ENCODE measurements at places on chromosomes 4 and X. TPM values are rescaled to one million over a fixed set of nuclear protein-coding genes. Genes with fewer than 3 reads are reported as not detected.
A peak's percentile ranks its signal among the peaks of the same experiment; 100 is the strongest.

GRCh38 chr4:15390494-15390893 is 37.3 kb upstream of the C1QTNF7 start:
- no peak overlapping the region for H3K4me3 ChIP-seq
- no peaks in the 10 kb centered on the region for H3K4me1 ChIP-seq

FGFRL1 gene
- 50.4 TPM for total RNA-seq

GRCh38 chr4:82201805-82202641 is 171.8 kb downstream of the HNRNPD start:
- no peaks in the 10 kb centered on the region for H3K27me3 ChIP-seq
- no peak overlapping the region for H3K27ac ChIP-seq
- peak; percentile 50 for DNase-seq
- H3K4me3 ChIP-seq = no peak overlapping the region
- H3K4me1 ChIP-seq = no peaks in the 10 kb centered on the region

DNA sequence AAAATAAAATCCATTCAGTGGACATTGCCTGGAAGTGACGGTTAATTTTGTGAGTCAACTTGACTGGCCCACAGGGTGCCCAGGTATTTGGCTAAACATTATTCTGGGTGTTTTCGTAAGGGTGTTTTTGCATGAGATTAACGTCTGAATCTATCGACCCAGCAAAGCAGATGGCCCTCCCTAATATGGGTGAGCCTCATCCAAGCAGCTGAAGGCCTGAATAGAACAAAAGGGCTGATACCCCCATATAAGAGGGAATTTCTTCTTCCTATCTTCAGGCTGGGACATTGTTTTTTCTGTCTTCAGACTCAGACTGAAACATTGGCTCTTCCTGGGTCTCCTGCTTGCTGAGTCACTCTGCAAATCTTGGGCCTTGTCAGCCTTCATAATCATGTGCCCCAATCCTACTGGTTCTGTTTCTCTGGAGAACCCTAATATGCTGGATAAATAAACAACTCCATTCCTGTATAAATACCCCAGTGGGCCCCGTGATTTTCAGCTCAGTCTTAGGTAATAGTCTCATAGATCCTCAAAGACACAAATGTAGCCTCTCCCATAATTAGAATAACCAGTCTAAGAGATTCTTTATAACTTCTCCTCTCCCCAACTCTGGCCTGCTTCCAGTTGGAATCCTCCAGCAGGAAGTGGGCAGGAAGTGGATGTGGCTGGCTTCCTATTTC is 33.1 kb upstream of the DDX3X start:
- H3K4me3 ChIP-seq = no peak overlapping the region
- H3K27me3 ChIP-seq = no peaks in the 10 kb centered on the region
- no peak overlapping the region for H3K27ac ChIP-seq

IQCM gene
- total RNA-seq = not detected

- no peaks in the 10 kb centered on the region for H3K36me3 ChIP-seq
- no peak overlapping the region for H3K27ac ChIP-seq
- H3K4me1 ChIP-seq = no peaks in the 10 kb centered on the region
- peak; percentile 22 for DNase-seq
- H3K4me3 ChIP-seq = no peak overlapping the region
Measured at GRCh38 chrX:33725535-33726210, 406.4 kb downstream of the FAM47A start.

- no peak overlapping the region for H3K4me3 ChIP-seq
- no peaks in the 10 kb centered on the region for H3K36me3 ChIP-seq
- H3K27me3 ChIP-seq = no peaks in the 10 kb centered on the region
- no peak for DNase-seq
Measured at GRCh38 chrX:70016513-70016912, 33.2 kb downstream of the AWAT2 start.

DNA sequence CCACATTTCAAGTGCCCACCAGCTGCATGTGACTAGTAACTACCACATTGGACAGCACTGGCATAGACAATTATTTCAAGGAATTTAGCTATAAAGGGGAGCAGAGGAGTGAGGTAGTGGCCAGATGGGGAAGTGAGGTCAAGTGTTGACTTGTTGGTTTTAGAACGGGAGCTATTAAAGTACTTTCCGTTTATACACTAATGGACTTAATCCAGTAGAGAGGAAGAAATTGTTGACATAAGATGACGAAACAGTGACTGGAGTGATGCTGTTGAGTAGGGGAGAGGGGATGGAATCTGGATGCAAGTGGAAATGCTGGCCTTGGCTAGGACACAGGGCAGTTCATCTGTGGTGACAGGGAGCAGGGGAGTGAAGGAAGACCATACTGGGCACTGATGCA is 154.4 kb downstream of the AMMECR1 start:
- no peak for DNase-seq
- no peaks in the 10 kb centered on the region for H3K27me3 ChIP-seq
- H3K4me1 ChIP-seq = peaks cover 6% of the 10 kb centered on the region
- H3K36me3 ChIP-seq = no peaks in the 10 kb centered on the region
- H3K4me3 ChIP-seq = no peak overlapping the region
- no peak overlapping the region for H3K27ac ChIP-seq

GRCh38 chrX:39356119-39356807 is 555.0 kb downstream of the MID1IP1 start:
- no peaks in the 10 kb centered on the region for H3K27me3 ChIP-seq
- no peak overlapping the region for H3K4me3 ChIP-seq
- no peaks in the 10 kb centered on the region for H3K36me3 ChIP-seq
- H3K27ac ChIP-seq = no peak overlapping the region

ARHGEF6 gene
- total RNA-seq = 8.2 TPM

C4orf51 gene
- not detected for total RNA-seq

- no peaks in the 10 kb centered on the region for H3K27me3 ChIP-seq
- no peaks in the 10 kb centered on the region for H3K4me1 ChIP-seq
- no peak overlapping the region for H3K27ac ChIP-seq
- H3K36me3 ChIP-seq = no peaks in the 10 kb centered on the region
- DNase-seq = no peak
Measured at GRCh38 chrX:39301036-39301435, 499.8 kb downstream of the MID1IP1 start.

TIMM8A gene
- total RNA-seq = 5.3 TPM

GRCh38 chr4:42148425-42148824 is 4.0 kb downstream of the BEND4 start:
- H3K27ac ChIP-seq = no peak overlapping the region
- no peak for DNase-seq
- no peaks in the 10 kb centered on the region for H3K27me3 ChIP-seq
- H3K4me1 ChIP-seq = peaks cover 21% of the 10 kb centered on the region

GPRIN3 gene
- total RNA-seq = 5.3 TPM

TMEM255A gene
- not detected for total RNA-seq

DNA sequence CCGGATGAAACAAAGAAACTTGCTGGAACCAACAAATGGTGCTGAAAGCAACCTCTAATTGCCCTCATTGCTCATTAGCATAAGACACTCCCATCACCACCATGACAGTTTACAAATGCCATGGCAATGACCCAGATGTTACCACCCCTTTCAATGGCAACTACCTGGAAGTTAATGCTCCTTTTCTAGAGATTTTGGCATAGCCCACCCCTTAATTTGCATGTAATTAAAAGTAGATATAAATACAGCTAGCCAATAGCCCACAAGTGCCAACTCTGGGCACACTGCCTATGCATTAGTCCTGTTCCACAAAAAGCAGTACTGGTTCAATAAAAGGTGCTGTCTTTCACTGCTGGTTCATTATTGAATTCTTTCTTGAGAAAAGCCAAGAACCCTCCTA is 410.3 kb upstream of the PPP1R2C start:
- no peaks in the 10 kb centered on the region for H3K36me3 ChIP-seq
- no peak for DNase-seq
- H3K27ac ChIP-seq = no peak overlapping the region
- H3K4me3 ChIP-seq = no peak overlapping the region
- H3K4me1 ChIP-seq = no peaks in the 10 kb centered on the region

DNA sequence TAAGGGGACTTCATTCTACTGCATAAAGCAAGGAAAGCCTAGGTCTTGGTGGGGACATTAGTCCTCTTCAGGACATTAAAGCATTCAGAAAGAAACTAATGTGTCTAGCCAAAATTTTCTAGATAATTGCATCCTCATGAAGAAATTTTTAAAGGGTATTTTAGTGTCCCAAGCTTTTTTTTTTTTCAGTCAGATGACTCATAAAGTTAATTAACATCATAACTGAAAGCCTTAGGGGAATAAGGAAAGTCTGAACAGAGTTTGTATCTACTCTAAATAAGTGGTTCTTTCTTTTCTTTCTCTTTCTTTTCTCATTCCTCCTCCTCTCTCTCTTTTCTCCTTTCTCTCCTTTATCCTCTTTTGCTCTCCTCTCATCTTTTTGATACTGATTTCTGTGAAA is 202.4 kb downstream of the ADAMTS3 start:
- no peaks in the 10 kb centered on the region for H3K36me3 ChIP-seq
- H3K4me1 ChIP-seq = no peaks in the 10 kb centered on the region
- H3K4me3 ChIP-seq = no peak overlapping the region
- no peak overlapping the region for H3K27ac ChIP-seq
- no peak for DNase-seq

DNA sequence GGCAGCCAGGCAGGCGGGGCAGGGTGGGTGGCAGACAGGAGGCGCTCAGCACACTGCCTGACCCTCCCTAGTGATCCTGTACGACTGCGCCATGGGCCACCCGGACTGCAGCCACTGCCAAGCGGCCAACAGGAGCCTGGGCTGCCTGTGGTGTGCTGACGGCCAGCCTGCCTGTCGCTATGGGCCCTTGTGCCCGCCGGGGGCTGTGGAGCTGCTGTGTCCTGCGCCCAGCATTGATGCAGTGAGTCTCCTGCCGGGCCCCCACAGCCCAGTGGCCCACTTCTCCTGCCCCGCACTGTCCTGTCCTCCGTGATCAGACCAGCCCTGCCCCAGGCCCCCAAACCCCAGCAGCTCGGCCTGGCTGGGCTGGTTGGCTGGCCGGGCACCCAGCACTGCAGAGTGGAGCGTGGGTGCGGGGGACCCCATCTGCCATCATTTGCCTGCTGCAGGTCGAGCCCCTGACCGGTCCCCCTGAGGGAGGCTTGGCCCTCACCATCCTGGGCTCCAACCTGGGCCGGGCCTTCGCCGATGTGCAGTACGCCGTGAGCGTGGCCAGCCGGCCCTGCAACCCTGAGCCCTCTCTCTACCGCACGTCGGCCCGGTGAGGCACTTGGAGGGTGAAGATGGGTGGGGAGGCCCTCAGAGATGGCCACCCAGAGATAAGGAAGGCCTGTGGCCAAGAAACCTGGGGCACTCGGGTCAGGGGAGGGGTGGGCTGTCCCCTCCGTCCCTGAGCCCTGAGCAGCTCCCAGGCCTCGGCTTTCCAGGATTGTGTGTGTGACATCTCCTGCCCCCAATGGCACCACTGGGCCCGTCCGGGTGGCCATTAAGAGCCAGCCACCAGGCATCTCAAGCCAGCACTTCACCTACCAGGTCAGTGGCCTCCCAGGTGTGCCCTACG is 7.6 kb downstream of the PLXNB3 start:
- H3K4me3 ChIP-seq = no peak overlapping the region
- no peaks in the 10 kb centered on the region for H3K27me3 ChIP-seq
- no peak overlapping the region for H3K27ac ChIP-seq
- H3K4me1 ChIP-seq = no peaks in the 10 kb centered on the region

SUPT20HL2 gene
- total RNA-seq = not detected

DNA sequence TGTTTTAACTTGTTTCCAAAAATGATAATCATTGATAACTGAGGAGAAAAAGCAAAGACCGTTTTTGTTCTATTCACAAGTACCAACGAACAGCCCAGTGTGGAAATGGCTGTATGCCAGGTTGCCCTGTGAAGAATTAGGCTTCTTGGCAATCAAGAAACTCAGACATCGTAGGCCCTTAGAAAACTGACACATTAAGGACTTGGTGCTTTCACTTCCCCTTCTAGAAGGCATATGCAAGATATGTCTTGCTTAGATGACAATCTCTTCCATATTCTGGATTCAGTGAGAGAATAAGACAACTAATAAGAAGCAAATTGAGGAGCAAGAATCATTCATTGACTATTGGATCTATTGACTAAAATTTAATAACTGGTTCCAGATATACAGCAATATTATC is 56.6 kb downstream of the ANAPC10 start:
- no peaks in the 10 kb centered on the region for H3K27me3 ChIP-seq
- no peaks in the 10 kb centered on the region for H3K36me3 ChIP-seq
- no peak for DNase-seq
- no peak overlapping the region for H3K27ac ChIP-seq
- H3K4me1 ChIP-seq = no peaks in the 10 kb centered on the region

TMPRSS11D gene
- total RNA-seq = not detected

SSX7 gene
- not detected for total RNA-seq

DNA sequence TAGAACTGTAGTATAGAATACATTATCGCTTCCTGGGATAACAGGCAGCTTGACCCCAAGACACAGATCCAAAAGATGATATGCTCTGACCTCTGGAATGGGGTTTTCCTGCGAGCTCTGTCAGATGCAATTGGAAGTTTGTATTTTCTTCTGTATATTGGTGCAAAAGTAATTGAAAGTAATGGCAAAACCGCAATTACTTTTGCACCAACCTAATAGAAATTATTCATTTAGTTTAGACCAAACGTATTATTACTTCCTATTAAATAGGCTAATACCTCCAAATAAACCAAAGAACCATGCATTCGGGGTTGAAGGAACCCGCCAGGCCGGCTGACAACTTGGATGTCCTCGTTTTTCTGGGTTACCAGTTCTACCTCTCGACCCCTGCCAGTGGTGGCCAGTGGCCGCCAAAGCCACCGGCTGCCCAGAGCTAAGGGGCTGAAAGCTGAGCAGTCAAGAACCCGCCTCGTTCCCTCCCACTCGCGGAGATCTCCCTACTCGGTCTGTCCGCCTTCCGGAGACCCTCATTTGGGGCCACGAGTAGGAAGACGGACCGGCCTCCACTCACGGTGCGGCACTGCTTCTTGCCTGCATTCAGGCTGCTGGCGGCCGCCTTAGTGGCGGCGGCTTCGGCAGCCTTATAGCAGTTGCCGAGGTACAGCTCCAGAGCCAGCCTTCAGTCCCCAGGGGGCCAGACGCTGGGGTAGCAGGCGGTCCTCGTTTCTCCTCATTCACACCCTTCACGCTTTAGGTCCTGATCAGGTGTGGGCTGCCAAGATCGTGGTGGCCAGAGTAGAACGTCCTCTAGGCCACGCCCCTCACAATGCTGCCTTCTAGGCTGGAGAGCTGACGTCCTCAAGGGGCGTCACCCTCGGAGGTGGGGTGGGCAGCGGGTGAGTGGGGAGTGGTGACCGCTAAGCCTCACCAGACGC is 121.9 kb downstream of the RBMX2 start:
- peak; percentile 60 for DNase-seq
- H3K27ac ChIP-seq = no peak overlapping the region
- no peaks in the 10 kb centered on the region for H3K27me3 ChIP-seq

PQBP1 gene
- 48.1 TPM for total RNA-seq

DNA sequence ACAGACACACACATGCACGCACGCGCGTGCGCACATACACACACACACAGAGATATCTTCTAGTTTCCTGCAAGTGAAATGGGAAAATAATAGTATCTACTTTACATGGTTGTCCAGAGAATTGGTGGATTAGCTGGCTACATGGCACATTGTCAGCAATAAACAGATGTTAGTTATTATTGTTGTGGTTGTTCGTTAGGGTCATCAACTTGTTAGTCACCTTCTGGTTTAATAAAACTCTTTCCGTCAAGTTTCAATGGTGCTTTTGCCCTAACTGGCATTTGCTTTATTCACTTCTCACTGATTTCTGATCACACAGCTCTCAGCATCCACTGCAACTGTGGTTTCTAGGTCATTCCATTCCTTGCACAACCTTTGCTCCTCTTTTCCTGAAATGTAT is 25.4 kb upstream of the RASL11B start:
- no peak for DNase-seq
- no peak overlapping the region for H3K27ac ChIP-seq
- H3K4me3 ChIP-seq = no peak overlapping the region
- H3K36me3 ChIP-seq = no peaks in the 10 kb centered on the region
- peaks cover 4% of the 10 kb centered on the region for H3K4me1 ChIP-seq
- no peaks in the 10 kb centered on the region for H3K27me3 ChIP-seq
